ENCODE measurements at places on chromosomes 6 and 20. TPM values are rescaled to one million over a fixed set of nuclear protein-coding genes. Genes with fewer than 3 reads are reported as not detected.

DNA sequence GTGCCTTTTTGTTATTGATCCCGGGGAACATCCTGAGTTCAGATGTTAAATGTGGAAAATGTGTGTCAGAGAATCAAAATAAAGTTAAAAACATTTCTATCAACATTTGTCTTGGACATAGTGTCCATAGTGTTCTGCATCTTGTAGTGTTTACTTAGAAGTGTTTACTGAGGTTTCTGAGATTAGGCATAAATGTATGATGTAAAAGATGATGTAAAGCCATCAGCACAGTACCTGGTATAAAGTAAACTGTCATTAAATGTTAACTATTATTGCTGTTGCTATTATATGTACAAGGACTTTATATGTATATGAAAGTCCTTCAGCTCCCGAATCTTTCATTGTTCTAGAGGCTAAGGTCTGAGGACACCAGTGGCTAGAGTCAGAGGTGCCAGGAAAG is 28.2 kb upstream of the VEGFA start:
- DNase-seq, result no peak

GRCh38 chr20:8322662-8323217 is 190.7 kb downstream of the PLCB1 start:
- no peak for DNase-seq

DNA sequence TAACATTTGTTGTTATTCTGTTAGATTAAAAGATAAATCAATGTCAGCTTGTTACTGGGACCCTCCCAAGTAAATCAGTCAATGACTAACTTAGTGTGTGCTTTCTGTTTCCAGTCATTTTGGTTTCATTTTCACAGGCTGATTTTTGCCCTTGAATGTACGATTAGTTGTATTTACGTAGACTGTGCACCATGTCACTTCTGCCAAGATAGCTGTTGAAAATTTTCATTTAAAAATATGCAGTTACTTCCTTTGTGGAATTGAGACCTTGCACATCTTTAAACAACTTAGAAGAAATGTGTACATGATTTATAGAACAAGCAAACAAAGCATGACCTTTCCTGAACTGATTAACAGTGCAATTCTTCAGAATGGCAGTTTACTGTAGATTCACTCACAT is 944.8 kb upstream of the CITED2 start:
- no peak for DNase-seq

DNA sequence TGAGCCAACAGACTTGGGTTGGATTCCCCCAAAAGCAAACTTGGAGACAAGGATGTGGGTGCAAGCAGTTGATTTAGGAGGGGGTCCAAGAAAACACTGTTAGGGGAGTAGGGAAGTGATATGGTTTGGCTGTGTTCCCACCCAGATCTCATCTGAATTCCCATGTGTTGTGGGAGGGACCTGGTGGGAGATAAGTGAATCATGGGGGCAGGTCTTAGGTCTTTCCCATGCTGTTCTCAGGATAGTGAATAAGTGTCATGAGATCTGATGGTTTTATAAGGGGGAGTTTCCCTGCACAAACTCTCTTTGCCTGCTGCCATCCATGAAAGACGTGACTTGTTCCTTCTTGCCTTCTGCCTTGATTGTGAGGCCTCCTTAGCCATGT is 542.6 kb downstream of the DHX35 start:
- no peak for DNase-seq

DNA sequence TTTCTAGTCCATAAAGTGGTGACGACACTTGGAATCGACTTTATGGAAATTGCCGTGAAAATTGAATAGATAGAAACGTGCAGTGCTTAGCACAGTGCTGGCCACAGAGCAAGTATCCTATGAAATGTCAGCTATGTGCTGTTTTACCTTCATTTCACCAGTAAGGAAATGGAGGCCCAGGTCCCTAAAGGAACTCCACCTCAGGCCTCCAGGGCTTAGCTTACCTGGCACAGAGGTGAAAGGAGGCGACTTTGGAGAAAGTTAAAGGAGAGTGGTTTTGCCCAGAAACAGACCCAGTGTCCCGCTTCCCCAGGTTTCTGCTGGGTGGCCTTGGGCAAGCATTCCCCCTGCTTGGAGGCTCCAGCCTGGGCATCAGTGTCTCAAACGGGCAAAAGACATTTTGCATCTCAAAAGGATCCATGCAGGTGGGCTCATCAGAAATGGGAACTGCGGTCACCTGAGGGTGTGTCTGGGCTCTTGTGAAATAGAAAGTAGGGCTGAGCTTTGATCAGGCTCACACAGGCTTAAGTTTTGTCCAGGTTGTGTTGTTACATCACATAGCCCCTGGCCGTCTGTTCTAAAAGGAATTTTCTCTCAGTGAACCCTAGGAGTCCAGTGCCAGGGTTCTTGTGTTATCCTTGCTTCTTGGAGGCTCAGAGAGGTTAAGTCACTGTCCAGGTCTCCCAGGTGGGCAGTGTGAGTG is 6.8 kb upstream of the TULP1 start:
- peak; percentile 37 for DNase-seq

GRCh38 chr20:61288331-61288784 is 36.3 kb downstream of the CDH4 start:
- DNase-seq, result no peak

- DNase-seq, result peak; percentile 73
Observed at GRCh38 chr6:33583591-33584155, 3.6 kb upstream of the BAK1 start.

The TIAM2 gene
- total RNA-seq, result 4.4 TPM

The SEMG1 gene
- not detected for total RNA-seq

The HACE1 gene
- 41.7 TPM for total RNA-seq

The MCCD1 gene
- not detected for total RNA-seq

The SSTR4 gene
- total RNA-seq, result not detected

Measured in Karpas-422 (cell line).